ENCODE measurements at places on chromosomes 2 and 18. TPM values are rescaled to one million over a fixed set of nuclear protein-coding genes. Genes with fewer than 3 reads are reported as not detected.

The HOXD8 gene
- 6.2 TPM for total RNA-seq

The SERPINB10 gene
- total RNA-seq, result not detected

The PLA2R1 gene
- total RNA-seq, result 2.1 TPM

The MC4R gene
- total RNA-seq, result not detected

The SLC9A4 gene
- total RNA-seq, result not detected

The HNMT gene
- total RNA-seq, result 1.1 TPM

The GCG gene
- not detected for total RNA-seq

The SNRNP200 gene
- total RNA-seq, result 113 TPM

The MERTK gene
- total RNA-seq, result 3.0 TPM

The ARHGEF4 gene
- 11.0 TPM for total RNA-seq

The PPP1CB gene
- total RNA-seq, result 162 TPM

The TWIST2 gene
- total RNA-seq, result 8.5 TPM
